ENCODE measurements at places on chromosomes 2 and 18.

GRCh38 chr18:50560681-50561629 lies 1.1 kb downstream of the MAPK4 start:
- no peak for DNase-seq

- DNase-seq: no peak
Observed at GRCh38 chr2:37349231-37349860, 4.9 kb downstream of the QPCT start.

DNA sequence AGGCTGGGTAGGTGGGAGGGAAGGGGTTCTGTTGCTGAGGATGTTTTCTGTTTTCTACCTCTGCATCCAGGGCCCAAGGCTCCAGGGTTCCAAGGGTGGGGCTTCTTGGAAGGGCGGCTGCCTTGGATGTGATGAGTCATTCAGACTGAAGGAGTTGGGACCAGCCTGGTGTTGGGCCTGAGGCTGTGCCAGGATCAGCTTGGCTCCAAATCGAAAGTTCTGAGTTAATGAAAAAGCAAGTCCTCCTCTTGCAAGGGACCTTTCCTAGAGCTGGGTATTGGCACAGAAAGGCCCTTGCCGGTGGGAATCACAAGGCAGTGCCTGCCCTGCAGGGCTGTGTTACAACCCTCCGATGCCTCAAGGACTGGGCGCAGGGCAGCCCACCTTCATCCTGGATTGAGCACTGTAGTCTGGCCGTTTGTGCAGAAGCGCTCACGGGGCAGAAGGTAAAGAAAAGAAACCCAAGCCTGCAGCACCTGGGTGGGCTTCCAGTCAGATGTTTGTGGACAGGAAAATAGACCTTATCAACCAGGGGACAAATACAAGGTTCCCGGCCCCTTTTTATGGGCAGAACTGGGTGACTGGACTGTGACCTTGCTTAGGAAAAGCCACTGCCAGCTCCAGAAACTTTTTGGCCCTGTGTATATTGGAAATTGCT lies 52.5 kb upstream of the MCFD2 start:
- no peak for DNase-seq

DNA sequence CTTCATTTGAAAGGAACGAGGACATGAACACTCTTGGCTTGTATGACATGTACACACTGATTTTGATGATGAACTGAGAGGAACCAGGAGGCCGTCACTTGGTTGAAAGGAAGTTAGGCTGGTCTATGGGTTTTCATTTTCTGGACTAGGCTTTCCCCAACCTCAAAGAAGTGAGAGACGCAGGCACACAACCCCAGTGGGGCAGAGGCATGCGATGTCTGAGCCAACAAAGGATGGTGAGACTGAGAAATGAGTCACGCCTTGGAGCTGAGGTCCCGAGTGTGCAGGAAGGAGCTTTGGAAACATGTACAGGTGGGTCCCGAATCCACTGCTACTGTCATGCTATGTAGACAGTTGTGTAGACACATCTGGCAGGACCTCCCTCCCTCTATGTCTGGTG lies 24.1 kb downstream of the SIGLEC15 start:
- DNase-seq: no peak

GRCh38 chr2:28153851-28154250 lies 238.8 kb upstream of the FOSL2 start:
- DNase-seq: no peak
